ENCODE measurements at places on chromosomes 2 and 18.

- DNase-seq: no peak
Observed at GRCh38 chr2:74007121-74007520, 22.4 kb downstream of the TET3 start.

DNA sequence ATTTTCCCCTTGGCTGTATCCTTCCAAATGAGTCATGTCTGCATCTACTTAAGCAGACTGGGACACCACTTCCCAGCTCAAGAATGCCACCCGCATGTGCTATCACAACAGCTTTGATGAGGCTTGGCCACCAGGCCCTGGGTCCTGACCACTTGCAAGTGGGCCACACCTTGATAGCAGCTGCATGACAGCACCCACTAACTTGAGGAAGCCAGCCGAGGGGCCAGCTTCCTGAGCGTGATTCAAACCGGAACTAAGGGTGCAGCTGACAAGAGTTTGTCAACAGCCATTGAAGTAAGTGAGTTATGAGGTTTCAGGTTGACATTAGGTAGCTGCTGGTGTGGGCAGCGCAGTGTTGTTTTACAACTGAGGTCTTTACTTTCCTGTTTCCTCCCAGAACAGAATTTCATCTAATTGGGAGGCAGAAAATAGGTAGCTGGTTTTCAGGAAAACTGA is 54.4 kb downstream of the EPHA4 start:
- DNase-seq: peak; percentile 53

GRCh38 chr18:9856092-9856491 is 29.7 kb upstream of the TXNDC2 start:
- DNase-seq: no peak

GRCh38 chr2:209986415-209986814 is 16.0 kb upstream of the RPE start:
- DNase-seq: no peak

- no peak for DNase-seq
Observed at GRCh38 chr2:195543063-195543462, 114.0 kb upstream of the SLC39A10 start.

- no peak for DNase-seq
Observed at GRCh38 chr2:170017860-170018532, 160.0 kb upstream of the MYO3B start.

DNA sequence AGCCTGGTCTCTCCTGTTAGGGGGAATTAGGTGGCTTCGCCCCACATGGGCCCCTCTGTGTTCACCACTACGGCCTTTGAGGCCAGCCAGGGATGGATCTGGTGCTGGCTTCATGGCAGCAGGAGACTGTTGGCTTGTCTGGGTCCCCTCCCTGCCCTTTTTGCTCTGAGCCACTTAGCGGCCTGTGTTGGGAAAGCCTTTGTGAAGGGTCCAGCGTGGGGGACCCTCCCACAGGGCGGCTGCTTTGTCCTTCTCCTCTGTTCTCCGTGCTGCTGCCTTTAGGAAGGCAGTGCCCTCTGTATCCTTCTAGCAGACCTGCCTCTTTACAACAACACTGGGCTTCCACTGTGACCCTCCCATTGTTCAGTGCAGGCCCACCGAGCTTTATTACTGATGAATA is 118.4 kb downstream of the TSN start:
- DNase-seq: no peak

GRCh38 chr18:58458304-58458703 is 170.6 kb downstream of the ALPK2 start:
- DNase-seq: no peak

- no peak for DNase-seq
Observed at GRCh38 chr2:185338104-185338503, 400.5 kb upstream of the FSIP2 start.

- no peak for DNase-seq
Observed at GRCh38 chr18:50886929-50887328, 8.0 kb downstream of the ME2 start.

DNA sequence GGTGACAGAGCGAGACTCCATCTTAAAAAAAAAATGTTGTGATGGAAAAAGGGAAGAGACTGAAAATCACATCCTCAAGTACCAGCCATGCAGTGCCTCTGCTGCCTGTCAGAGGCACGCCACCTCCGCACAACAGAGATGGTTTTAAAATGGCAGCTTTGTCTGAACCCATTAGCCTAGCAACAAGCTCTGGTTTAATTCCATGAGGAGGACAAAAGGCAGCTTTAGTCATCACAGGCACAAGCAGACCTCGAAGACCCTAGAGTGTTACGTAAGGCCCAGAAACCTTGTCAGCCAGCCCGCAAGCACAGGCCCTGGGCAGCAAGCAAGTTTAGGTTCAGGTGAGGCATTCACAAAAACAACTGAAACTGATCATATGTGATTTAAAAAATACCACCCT is 10.4 kb downstream of the LCT start:
- DNase-seq: no peak

DNA sequence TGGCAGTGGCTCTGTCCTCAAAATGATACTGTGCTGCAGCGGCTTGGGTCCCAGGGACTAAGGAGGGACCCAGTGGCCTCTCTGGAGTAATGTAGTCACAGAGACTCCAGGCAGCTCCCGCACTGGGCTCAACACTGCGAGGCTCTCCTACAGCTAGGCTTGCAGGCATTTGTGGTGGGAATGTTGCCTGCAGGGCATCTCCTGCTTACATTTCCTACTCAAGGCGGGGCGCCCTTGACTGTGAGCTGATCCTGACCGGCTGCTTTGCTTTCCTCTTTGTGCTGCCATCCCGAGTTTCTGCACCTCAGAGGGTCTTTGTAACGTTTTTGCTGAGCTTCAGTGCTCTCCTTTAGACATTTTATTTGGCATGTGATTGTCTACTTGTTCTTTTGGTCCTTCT is 177.4 kb upstream of the FN1 start:
- no peak for DNase-seq

DNA sequence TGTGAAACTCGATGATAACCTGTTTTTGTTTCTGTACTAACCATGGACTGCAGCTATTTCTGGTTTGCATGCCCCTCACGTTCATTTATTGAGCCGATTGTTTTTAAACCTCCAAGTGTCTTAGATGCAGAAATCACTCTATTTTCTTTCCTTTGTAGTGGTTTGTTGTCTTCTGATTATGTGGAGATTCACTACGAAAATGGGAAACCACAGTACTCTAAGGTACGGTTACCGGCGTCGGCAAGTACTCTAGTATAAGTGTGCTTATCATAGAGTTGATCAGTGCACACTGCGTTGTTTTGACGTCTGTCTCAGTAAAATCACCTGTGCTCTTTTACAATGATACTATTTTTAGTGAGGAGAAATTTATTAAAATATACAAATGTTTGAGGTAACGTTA is 87.4 kb downstream of the ADAM23 start:
- no peak for DNase-seq

- no peak for DNase-seq
Observed at GRCh38 chr2:143482316-143482715, 353.1 kb downstream of the ARHGAP15 start.
